Activated T-cell treated with anti-CD3 and anti-CD28 coated beads, Interleukin-2, amount 50 U/mL, for 72 hours (primary cell): ENCODE measurements at places on chromosomes 6 and 20. TPM values are rescaled to one million over a fixed set of nuclear protein-coding genes. Genes with fewer than 3 reads are reported as not detected.
A peak's percentile ranks its signal among the peaks of the same experiment; 100 is the strongest.

- H3K4me1 ChIP-seq, result peaks cover 49% of the 10 kb centered on the region
- H3K4me3 ChIP-seq, result peak overlapping the region; percentile 99
- DNase-seq, result peak; percentile 55
- H3K36me3 ChIP-seq, result peaks cover 3% of the 10 kb centered on the region
Observed at GRCh38 chr20:23419995-23420901, 1.0 kb downstream of the NAPB start.

SAPCD1 gene
- total RNA-seq, result 15.7 TPM

GRCh38 chr6:14871221-14871620 is 374.6 kb upstream of the JARID2 start:
- no peak for DNase-seq
- no peak overlapping the region for H3K27ac ChIP-seq
- H3K27me3 ChIP-seq, result no peaks in the 10 kb centered on the region
- H3K36me3 ChIP-seq, result no peaks in the 10 kb centered on the region

DNA sequence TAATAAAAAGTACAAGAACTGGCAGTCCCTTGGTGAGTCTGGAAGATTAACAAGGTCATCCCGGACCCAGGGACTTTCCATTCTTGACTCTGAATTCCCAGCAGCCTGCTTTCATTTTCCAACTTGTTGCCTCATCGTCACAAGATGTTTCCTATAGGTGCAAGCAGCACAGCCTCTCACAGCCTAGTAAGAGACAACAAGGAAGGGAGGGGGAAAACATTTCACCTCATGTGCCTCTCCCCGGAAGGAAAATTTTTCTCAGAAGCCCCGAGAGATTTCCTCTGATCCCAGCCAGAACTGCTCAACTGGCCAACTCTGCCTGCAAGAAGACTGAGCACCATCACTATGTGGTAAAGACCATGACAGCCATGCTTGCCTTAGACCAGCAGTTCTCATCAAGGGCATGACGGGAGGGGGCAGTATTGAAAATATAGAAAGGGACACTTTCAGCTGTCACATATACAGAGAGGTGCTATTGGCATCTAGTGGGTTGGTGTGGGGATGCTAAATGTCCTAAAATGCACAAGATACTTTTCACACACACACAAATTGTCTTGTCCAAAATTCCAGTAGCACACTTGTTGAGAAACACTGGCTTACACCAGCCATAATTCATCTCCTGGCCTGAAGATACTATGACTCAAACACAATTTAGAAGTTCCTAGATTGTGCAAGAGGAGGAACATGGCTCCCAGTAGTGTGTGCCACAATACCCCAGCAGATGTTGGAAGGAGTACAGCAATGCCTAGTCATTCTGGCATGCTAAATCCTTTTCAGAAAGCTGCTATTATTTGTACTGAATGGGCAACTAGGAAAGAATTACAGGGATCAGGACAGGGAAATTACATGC is 10.8 kb upstream of the WTAP start:
- no peaks in the 10 kb centered on the region for H3K36me3 ChIP-seq
- no peaks in the 10 kb centered on the region for H3K27me3 ChIP-seq
- H3K4me3 ChIP-seq, result no peak overlapping the region
- no peaks in the 10 kb centered on the region for H3K4me1 ChIP-seq
- no peak overlapping the region for H3K27ac ChIP-seq

SERPINB1 gene
- 203 TPM for total RNA-seq

DNA sequence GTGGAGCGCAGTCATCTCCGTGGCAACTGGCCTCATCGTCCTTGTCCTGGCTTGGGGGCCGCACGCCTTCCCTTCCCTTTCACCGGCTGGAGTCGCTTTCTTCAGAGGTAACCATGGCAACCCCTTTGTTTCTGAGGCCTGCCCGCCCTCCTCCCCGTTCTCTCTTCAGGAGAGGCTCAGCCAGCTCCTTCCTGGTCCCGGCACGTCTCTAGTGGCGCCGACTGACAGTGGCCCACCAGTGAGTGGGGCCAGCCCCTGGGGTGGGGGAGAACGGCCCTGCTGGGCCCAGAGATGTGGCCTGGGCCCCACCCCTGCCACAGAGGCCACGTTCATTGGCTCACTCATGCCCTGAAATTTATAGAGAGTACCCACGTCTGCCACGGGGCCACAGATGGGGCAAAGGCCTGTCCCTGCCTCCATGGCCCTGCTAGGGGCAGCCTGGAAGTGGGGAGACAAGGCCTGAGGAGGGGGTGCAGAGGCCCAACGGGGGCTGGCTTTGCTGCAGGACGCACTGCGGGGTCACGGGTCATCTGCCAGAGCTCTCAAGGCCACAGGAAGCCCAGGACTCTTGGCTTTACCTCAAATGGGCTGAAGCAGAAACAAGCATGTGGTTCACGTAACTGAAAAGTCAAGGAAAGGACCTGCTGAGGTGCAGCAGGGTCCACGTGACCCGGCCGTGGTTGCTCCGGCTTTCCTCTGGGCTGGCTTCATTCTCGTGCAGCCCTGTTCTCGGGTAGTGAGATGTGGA is 1.4 kb upstream of the OSBPL2 start:
- no peaks in the 10 kb centered on the region for H3K36me3 ChIP-seq
- H3K4me3 ChIP-seq, result no peak overlapping the region
- peaks cover 22% of the 10 kb centered on the region for H3K4me1 ChIP-seq
